ENCODE measurements at places on chromosomes 5 and 9. TPM values are rescaled to one million over a fixed set of nuclear protein-coding genes. Genes with fewer than 3 reads are reported as not detected.

The GLRA1 gene
- not detected for total RNA-seq

The NPR3 gene
- 0.04 TPM for total RNA-seq

The SV2C gene
- under 0.01 TPM for total RNA-seq

The RNF20 gene
- total RNA-seq: 21.8 TPM

The PCDHGB6 gene
- total RNA-seq: 1.7 TPM

The IL3 gene
- total RNA-seq: not detected

Data from H7 (cell line).